ENCODE measurements at places on chromosomes 2 and 18.

DNA sequence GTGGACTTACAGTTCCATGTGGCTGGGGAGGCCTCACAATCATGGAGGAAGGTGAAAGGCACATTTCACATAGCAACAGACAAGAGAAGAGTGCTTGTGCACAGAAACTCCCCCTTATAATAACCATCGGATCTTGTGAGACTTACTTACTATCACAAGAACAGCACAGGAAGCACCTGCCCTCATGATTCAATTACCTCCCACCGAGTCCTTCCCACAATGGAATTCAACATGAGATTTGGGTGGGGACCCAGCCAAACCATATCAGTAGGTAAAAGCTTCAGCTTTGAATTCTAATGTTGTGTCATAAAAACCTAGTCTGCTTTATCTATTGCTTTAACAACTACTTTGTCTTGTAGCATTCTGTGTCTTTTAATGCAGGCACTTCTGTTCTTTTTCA is 140.4 kb upstream of the PIK3C3 start:
- peak; percentile 7 for DNase-seq

DNA sequence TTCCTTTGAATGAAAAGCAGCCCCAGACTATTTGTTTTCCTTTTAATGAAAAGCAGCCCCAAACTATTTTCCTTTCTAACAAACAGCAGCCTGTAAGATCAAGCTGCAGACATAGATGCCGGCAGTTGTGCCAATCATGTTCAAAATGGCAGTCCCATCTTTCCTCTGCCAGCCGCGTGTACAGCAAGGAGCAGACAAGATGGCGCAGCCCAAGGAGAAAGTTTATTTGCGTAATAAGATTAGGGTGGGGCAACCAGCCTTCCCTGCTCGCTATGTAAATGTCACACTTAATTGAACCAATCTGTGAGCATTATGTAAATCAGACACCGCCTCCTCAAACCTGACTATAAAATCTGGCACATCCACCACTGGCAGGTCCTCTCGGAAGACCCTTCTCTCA is 226.0 kb downstream of the TGIF1 start:
- peak; percentile 49 for DNase-seq

DNA sequence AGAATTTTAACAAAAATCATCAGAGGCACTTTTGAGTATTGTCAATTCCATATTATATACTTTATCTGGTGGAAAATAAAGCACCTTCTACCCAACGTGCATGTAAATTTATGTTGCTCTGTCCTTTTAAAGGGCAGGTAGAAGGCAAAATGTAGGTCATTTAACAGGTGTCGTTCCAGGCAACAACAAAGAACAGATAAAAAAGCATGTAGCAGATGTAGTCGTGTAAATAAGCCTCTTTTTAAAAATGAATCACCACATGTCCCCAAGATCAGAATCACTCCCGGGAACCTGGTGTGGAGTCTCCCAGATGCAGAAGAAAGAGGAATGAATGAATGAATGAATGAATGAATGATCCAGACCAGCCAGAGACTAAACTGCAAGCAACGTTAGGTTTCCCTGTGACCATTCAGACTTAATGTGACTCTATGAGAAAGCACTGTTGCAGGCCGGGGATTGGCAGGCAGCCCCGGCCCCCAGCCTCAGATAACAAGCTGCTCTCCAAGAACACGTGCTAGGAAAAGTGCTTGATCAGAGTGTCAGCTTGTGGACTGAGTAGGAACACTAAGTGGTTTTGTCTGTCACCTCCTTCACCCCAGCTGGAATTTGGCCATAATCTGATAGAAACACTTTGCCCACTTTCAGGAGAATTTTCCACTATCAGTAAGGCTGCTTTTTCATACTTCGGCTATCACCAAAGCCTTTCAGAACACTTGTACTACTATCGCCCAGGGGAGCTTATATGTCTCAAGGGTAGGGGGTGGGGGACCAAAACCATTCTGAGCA is 100.6 kb downstream of the CDK15 start:
- DNase-seq, result no peak

DNA sequence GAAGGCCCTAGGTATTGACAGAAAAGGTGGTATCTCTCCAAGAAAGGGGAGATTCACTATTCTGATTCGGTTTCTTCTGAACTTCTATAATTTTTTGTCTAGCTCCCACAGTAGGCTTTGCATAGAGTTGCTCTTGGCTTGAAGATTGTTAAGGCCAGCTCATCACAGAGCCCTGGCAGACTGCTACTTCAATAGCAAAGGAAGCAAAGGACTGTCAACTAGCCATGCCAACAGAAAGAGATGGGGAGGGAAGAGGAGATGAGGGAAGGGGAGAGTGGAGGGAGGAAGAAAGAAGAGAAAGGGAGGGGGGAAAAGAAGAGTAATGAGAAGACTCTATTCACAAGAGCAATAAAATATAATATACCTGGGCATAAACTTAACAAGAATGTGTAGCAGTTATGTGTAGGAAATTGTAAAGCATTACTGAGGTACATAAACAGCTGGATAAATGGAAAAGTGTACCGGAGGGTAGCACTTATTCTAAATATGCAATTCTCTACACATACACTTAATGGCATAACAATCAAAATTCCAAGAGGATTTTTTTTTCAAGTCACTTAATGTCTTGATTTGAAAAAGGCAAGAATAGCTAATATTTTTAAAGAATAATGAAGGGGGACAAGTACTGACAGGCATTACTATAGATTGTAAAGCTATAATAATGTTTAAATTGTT is 102.5 kb downstream of the LOXHD1 start:
- DNase-seq, result no peak

DNA sequence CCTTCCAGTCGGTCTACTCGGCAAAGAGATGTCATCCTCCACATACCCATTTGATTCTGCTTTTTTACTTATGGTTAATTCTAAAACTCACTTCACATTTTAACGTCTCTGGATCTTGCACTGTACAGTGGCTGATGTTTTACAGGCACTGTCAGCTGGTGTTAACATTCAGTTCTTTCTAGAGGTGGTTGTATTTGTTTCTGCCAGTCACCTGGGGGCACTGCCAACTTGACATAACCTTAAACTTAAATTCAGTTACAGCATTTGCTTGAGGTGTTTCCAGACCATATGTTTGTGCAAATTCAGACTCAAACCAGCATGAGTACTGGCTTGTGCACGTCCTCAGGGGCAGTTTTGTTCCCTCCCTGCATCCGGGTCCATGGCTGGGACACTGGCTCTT is 5.3 kb upstream of the TMEM185B start:
- DNase-seq, result no peak

GRCh38 chr2:73697606-73698005 is 39.5 kb downstream of the TPRKB start:
- DNase-seq, result no peak

DNA sequence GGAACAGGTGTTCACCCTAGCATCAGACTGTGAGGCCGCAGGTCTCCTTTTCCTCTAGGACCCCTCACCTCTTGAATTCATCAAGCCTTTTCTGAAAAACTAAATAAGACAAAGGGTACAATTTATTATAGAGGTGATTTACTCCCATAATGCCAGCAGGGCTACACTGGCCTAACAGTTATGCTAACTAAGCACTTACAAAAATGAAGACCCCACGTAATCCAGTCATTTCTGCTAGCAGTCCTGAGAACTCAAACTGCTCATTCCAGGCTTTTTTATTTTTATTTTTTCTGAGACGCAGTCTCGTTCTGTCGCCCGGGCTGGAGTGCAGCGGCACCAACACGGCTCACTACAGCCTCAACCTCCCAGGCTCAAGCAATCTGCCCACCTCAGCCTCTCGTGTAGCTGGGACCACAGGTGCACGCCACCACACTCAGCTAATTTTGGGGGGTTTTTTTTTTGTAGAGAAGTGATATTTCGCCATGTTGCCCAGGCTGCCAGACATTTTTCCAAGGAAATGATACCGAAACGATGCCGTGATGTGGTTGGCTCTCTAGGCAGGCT is 14.2 kb downstream of the CAPG start:
- no peak for DNase-seq

GRCh38 chr2:172465417-172466334 is 38.3 kb downstream of the ITGA6 start:
- DNase-seq, result peak; percentile 78

Measured in SK-N-DZ (cell line).